ENCODE measurements at places on chromosomes 13 and 19. TPM values are rescaled to one million over a fixed set of nuclear protein-coding genes. Genes with fewer than 3 reads are reported as not detected.
A peak's percentile ranks its signal among the peaks of the same experiment; 100 is the strongest.

Gene AMH
- total RNA-seq, result 3.5 TPM

Gene GNG8
- not detected for total RNA-seq

Gene GZMM
- 2.6 TPM for total RNA-seq

GRCh38 chr19:49061445-49061844, 3.2 kb downstream of the NTF4 start:
- DNase-seq, result no peak

DNA sequence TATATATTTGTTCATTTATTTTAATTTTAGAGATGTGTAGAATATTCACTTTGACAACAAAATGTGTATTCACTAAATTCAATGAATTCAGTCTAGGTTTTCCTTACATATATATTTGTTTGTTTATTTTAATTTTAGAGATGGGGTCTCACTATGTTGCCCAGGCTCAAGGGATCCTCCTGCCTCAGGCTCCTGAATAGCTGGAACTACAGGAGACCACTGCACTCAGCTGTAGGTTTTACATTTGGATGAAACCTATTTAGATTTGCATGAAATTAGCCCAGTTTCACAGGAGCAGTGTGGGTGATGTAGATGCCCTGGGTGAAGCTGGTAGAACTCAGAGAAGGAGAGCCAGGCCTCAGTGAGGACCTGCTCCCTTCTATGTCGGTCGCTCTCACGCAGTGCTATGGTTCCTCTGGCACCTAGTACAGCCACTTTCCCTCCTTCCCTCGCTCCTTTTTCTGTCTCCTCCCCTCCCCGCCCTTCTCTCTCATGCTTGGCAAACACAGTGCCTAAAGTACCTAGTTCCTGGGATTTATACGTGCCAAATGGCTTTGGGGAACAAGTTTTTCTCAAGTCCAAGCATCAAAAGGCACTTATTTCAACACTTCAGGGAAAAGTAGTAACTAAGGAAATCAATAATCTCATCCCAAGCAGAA, 14.7 kb upstream of the HMGB1 start:
- DNase-seq, result peak; percentile 59

DNA sequence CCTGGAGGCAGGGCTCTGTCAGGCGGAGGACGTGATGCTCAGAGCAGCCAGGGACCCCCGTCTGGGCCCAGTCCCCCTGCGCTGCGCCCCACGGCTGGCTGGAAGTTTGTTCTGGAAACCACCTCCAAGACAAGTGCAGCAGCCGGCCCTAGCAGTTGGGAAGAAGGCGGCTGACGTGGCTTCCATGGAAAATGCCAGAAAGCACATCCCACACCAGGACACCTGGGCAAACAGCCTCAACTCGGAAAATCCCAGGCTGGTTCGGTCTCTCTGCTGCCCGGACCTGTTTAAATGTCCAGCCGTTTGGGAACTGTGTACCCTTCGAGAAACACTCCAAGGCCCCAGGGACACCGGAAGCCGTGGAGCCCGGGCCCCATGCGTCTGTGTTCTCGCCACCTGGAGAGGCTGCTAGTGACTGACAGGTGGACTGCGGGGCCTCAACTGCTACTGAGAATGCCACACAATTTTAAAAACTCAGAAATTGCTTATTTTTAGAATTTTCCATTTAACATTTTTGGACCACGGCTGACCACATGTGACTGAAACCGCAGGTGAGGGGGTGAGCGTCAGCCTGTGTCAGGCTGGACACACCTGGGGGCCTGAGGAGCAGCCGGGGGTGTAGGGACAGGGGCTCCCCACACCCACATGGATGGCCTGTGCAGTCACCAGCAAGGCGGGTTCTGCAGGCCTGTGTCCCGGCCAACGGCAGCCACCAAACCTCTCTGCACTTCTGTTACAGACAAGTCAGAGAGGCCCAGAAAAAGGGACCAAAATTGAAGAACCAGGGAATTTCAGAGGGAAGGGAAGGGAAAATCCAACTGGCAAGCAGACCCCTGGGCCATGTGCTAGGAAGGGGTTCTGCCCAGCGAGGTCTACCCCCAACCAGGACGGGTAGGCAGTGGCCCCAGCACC, 31.7 kb downstream of the RASA3 start:
- DNase-seq, result peak; percentile 69

DNA sequence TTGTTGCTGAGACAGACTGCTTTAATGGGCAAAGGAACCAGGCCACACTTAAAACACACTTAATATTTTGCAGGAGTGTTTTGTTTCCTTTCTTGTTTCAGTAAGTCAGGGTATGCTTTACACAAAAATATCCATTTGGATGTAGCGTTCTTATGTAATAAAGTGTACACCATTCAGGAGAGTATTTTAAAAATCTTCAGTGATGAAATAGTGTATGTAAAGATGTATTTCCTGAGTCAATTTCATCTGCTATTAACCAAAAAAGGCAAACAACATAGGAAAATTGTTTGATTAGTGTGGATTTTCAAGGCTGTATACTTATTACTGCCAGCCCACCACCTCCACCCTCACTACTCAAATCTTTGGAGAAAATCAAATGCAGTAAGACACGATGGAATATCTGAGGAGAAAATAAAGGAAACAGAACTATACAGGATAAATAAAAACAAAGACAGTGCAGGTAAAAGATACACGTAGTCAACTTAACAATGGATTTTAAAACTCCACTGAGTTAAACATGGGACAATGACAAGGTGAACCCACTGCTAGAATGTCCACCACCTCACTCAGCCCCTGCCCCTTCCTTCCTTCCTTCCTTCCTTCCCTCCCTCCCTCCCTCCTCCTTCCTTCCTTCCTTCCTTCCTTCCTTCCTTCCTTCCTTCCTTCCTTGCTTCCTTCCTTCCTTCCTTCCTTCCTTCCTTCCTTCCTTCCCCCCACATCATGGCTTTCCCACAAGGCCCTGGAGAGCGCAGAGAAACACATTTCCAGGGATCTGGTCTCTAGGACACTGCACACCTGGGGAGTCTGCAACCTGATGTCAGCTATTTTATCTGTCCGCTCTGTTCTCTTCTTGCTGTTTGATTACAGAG, 360.3 kb downstream of the IRS2 start:
- DNase-seq, result no peak

- no peak for DNase-seq
These were observed 36.3 kb downstream of the COL4A2 start for GRCh38 chr13:110343241-110343865.

DNA sequence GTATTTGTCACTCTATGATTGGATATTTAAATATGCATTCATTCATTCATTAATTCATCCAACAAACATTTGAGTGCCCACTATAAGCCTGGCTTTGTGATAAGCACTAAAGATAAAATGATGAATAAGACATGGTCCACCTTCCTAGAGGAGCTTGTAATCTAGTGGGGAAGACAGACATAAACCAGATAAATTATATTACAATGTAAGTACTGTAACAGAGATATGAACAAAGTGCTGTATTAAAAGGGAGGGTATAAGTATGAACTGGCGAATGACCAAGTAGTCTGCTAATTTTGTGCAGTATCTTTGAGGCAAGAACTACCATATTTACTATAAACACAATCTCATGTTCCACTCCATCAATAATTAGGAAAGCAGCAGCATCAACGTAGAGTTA, 88.2 kb downstream of the RBM26 start:
- DNase-seq, result peak; percentile 8

GRCh38 chr13:74667656-74668203, 533.5 kb upstream of the KLF12 start:
- DNase-seq, result no peak

GRCh38 chr13:60654415-60654814, 257.4 kb downstream of the TDRD3 start:
- DNase-seq, result peak; percentile 44

DNA sequence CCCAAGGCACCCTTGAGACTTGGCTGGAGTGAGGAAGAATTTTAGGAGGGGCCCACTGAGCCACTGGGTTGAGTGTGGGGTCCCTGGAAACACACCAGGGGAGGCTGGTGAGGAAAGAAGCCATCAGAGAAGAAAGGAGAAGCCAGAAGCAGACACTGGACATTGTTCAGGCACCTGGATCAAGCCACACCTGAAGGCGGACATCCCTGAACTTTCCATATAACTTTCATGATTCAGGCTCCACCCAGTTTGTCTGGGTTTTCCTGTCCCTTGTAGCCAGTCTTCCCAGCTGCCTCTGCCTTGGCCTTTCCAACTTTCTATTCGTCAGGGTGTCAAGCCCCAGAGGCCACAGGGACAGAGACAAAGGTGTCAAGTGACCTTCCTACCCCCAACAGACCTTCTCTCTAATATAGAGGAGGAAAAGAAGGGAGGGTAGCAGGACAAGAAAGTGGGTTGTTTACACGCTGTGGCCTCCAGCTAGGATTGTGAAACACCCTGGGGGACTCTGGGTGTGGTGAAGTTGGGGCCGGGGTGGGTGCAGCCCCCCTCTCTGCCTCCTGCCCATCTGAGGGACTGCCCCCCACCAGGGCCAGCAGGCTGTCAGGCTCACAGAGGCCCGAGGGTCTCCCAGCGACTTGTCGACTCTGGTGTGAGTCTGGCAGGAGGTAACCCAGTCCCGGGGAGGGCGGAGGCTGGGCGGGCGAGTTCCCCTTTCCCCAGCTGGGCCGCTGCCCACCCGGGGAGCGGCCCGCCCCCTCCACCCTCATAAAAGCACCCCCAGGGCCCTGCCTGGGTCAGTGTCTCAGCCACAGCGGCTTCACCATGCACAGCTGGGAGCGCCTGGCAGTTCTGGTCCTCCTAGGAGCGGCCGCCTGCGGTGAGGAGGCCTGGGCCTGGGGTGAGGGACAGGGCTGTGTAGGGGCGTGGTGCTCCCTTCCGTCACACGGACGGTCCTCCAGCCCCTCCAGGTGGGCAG, at the start of gene CFD:
TSS of gene CFD (plus strand) at position 797 of the 976 bp plus-strand sequence. CDS start at position 823, 26 bp downstream.
- DNase-seq, result peak; percentile 67

DNA sequence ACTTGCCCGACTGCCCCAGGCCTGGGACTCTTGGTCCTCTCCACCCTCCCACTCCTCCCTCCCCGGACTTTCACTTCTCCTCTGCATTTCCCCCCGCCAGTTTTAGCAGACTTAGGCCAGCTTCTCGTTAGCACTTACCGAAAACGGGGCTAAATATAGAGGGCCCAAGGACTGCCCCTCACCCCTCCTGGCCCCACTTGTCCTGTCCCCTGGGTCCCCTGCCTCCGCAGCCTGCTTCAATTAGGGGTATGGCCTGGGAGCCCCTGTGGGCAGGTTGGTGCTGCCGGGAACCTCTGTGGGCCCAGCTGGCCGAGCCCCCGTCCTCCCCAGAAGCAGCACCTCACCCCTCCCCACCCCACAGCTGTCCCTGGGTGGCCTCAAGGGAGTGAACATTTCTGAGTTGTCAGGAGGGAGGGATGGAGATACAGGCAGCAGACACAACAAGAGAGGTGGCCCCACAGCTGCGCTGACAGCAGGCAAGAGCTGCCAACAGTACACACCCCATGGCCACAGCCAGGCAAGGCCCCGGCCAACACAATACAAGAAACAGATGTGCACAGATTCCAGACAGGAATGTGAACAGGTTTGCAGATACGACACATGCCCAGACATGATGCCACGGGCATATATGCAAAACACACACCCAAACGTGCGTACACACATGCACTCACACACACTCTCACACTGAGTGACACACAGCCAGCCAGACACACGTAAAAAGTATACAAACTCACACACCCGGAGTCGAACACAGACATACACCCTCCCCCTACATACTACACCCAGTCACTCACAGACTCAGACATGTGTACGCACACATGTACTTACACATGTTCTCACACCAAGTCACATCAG, 2.6 kb downstream of the POU2F2 start:
- DNase-seq, result no peak

GRCh38 chr13:21616880-21617279, 12.9 kb upstream of the MICU2 start:
- no peak for DNase-seq

GRCh38 chr19:33750587-33751435, 45.9 kb upstream of the KCTD15 start:
- no peak for DNase-seq

DNA sequence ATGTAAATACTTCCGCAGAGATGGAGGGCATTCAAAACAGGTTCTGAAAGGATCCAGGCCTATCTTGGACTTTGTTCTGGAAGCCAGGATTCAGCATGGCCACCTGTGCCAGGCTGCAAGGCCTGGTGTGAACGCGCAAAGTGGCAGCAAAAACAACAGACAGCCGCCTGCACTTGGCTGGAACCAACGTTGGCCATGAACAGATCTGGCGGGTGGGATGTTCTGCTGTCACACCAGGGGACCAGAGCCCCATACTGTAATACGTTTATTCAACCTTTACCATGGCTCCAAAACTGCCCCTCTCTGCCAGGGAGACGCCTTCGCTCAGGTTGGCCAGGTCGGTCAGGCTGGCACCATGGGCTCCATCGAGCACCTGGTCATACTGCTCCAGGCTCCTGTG, 69.7 kb downstream of the EPS15L1 start:
- DNase-seq, result no peak

DNA sequence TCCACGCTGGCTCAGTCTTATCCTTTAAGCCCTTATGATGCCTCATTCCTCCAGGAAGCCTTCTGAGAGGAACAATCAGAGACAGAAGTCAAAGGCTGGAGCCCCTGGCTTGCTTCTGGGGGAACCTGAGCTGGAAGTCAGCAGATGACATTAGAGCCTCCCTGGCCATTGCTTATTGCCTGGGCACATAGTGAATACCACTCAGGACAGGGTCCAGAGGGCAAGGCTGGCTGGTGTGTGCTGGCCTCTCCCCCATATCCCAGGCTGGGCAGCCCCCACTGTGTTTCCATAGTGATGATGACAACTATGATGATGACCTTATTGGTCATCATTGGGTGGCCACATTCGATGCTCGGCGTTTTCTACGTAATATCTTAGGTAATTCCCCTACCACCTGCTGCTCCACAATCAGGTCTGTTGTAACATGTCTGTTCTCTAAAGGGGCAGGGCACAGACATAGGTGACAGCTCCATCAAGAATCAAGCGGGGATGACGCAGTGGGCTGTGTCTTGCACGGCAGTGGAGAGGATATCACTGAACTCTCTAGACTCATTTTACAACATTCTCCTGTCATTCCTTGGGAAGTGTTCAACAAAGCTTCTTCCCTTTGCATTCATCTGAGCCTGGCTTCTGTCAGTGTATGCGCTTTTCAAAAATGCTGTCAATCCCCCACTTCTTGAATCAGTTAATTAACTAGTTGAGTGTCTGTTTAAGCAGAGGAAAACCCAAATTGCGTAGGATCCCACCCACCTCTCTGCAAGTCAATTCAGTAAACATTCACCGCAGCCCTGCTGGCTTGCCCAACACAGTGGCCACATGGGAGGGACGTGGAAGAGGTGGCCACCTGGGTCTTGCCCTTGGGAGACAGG, 89.4 kb upstream of the TSHZ3 start:
- no peak for DNase-seq

DNA sequence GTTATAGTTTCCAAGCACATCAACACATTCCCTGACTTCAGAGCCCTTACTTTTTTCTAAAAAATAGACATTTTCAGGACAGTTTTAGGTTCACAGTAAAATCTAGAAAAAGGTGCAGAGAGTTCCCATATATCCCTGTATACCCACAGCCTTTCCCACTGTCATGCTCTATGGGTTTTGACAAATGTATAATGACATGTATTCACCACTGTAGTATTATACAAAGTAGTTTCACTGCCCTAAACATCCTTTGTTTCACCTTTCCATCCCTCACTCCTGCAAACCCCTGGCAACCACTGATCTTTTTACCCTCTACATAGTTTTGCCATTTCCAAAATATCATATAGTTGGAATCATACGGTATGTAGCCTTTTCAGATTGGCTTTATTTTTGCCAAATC, 15.6 kb downstream of the NAA16 start:
- no peak for DNase-seq
